ENCODE measurements at places on chromosomes 3 and 15.
A peak's percentile ranks its signal among the peaks of the same experiment; 100 is the strongest.

DNA sequence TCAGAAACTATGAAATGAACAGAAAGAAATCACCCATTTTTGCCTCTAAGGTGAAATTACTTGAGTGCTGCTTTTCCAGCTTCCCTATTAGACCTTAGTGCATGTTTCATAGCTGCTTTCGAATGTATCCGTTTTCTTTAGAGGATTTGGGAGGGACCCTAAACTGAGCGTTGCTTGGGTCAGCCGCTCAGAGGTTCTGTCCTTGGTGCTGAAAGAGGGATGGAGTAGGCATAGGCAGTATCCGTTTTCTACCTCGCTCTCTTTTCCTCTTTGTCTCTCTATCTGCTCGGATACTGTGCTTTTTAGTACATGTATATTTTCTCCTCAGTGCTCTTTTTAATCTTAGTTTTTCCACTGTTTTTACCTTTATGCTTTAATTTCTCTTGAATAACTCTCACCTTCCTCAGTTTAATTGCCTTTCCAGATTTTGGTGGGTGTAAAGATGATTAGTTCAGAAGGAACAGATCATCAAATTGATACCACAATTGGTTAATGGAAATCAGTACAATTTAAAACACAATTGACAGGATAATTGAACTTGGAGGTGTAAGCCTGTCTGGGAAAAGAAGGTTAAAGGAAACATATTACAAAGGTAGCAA is at the start of gene DRD3:
TSS of gene DRD3 (minus strand) at position 283 of the 599 bp plus-strand sequence. CDS start 7,060 bp downstream, outside the sequence.
- no peaks in the 10 kb centered on the region for H3K4me1 ChIP-seq
- no peak within 1 kb of the TSS for H3K4me3 ChIP-seq
- H3K27ac ChIP-seq, result no peak within 1 kb of the TSS

GRCh38 chr15:58185439-58185838 is 47.3 kb downstream of the AQP9 start:
- H3K27me3 ChIP-seq, result peaks cover 35% of the 10 kb centered on the region
- H3K4me3 ChIP-seq, result no peak overlapping the region
- no peaks in the 10 kb centered on the region for H3K4me1 ChIP-seq
- no peak overlapping the region for H3K27ac ChIP-seq

DNA sequence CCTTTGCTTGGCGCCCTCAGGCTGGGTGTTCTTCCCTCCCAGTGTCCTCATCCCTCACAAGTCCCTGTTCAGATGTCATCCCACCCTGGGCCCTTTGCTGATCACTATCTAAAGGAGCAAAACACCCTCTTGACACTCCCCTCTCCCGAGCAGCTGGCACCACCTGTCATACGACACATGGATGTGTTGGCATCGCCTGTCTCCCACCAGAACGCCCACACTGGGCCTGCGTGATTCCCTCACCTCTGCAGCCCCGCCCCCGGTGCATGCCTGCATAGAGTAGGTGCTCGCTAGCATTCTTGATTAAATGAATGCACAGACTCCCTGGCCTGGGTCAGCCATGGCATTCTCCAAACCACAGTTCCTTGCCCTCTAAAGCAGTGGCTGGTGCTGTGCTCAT is 75.8 kb downstream of the DNAJB8 start:
- H3K27ac ChIP-seq, result no peak overlapping the region
- ATAC-seq, result no peak
- no peak overlapping the region for H3K4me3 ChIP-seq
- H3K36me3 ChIP-seq, result no peaks in the 10 kb centered on the region

- peaks cover 4% of the 10 kb centered on the region for H3K27me3 ChIP-seq
- no peak overlapping the region for H3K4me3 ChIP-seq
- H3K36me3 ChIP-seq, result no peaks in the 10 kb centered on the region
- H3K27ac ChIP-seq, result no peak overlapping the region
- ATAC-seq, result no peak
These were observed 43.9 kb upstream of the CLRN1 start for GRCh38 chr3:151016478-151016795.

- no peak overlapping the region for H3K4me3 ChIP-seq
- no peak for ATAC-seq
- no peaks in the 10 kb centered on the region for H3K27me3 ChIP-seq
- no peaks in the 10 kb centered on the region for H3K4me1 ChIP-seq
- H3K36me3 ChIP-seq, result peaks cover 28% of the 10 kb centered on the region
These were observed 164.6 kb downstream of the DPH6 start for GRCh38 chr15:35381328-35381727.

DNA sequence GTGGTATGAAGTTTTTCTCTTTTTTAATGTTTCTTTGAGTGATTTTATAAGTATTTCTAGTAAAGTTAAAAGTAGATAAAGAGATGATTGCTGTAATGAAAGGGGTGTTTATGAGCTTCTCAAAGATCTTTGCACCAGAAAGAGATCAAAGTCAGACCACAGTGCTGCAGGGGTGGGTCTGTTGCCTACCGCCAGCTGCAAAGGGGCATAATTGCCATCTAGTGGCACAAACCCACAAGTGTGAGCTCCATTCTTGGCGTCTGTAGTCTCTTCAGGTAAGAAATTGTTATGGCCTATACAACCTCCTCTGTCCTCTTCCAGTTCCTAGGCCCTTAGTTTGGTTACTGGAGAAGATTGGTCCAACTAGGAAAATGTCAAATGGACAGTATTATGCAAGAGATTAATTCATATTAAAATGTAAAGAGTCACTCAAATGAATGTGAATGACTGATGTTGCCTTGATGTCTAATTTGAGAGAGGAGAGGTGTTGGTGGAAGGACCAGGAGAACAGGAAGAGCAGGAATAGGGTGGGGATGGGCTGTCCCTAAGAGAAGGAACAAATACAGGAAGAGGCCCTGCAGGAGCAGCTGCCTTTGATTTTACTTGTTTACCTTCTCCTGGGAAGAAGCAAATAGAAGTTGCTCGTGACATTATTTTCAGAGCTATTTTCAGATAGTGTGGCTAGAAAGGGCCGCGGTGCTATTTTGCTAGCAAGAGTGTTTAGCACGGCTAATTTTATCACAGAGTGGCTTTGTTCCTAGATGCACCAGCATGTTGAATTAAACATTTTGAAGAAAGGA is 53.0 kb upstream of the GSK3B start:
- peak overlapping the region; percentile 9 for H3K27ac ChIP-seq
- H3K27me3 ChIP-seq, result no peaks in the 10 kb centered on the region
- no peak overlapping the region for H3K4me3 ChIP-seq
- no peaks in the 10 kb centered on the region for H3K36me3 ChIP-seq

DNA sequence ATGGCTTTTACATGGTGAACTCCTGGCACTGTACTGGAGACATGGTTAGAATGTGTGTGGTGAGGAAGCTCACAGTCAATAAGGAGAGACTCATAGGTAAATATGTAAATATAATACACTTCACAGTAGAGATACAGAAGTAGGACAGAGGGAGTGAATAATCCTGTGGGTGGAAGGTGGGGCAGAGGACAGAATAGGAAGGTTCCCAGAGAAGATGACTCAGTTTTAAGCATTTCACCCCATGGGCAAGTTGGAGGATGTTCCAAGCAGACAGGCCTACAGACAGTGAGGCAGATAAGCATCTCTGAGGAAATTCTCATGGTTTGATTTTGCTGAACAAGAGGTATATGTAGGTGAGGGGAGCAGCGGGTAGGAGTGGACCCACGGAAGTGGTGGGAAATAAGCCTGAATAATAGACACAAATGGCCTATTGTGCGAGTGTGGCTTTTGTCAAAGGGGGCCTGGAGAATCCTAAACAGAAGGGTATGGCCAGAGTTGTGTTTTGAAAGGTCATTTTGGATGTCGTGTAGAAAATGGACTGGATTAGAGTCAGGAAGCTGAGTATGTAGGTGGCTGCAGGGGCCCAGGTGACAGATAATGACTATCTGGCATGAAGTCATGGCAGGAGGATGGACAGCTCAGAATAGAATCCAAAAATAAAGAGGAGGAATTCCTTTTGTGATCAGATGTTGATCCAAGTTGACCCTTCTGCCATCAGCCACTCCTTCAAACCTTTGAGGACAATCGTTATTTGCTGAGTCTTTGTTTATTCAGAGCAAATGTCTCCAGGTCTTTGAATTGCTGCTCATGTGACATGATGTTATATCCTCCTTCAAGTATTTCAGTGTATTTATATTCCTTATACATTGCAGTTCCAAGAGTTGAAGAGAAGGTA is 97.3 kb upstream of the THRB start:
- peak; percentile 12 for ATAC-seq
- no peaks in the 10 kb centered on the region for H3K27me3 ChIP-seq
- H3K4me1 ChIP-seq, result no peaks in the 10 kb centered on the region
- no peaks in the 10 kb centered on the region for H3K36me3 ChIP-seq
- no peak overlapping the region for H3K27ac ChIP-seq

- no peak for ATAC-seq
- H3K4me3 ChIP-seq, result no peak overlapping the region
- H3K27ac ChIP-seq, result no peak overlapping the region
- H3K36me3 ChIP-seq, result no peaks in the 10 kb centered on the region
These were observed 29.8 kb downstream of the IL1RAP start for GRCh38 chr3:190543671-190544070.

GRCh38 chr3:135967867-135968266 is 2.3 kb downstream of the PPP2R3A start:
- H3K4me1 ChIP-seq, result no peaks in the 10 kb centered on the region
- peaks cover 38% of the 10 kb centered on the region for H3K27me3 ChIP-seq
- no peak overlapping the region for H3K27ac ChIP-seq

GRCh38 chr3:71858503-71859122 is 73.7 kb upstream of the PROK2 start:
- H3K4me1 ChIP-seq, result peaks cover 6% of the 10 kb centered on the region
- H3K27ac ChIP-seq, result no peak overlapping the region
- ATAC-seq, result no peak

GRCh38 chr3:132630612-132631011 is 29.0 kb downstream of the ACAD11 start:
- H3K27ac ChIP-seq, result no peak overlapping the region
- H3K36me3 ChIP-seq, result peaks cover 55% of the 10 kb centered on the region
- ATAC-seq, result no peak
- H3K4me3 ChIP-seq, result no peak overlapping the region
- H3K4me1 ChIP-seq, result peaks cover 5% of the 10 kb centered on the region

DNA sequence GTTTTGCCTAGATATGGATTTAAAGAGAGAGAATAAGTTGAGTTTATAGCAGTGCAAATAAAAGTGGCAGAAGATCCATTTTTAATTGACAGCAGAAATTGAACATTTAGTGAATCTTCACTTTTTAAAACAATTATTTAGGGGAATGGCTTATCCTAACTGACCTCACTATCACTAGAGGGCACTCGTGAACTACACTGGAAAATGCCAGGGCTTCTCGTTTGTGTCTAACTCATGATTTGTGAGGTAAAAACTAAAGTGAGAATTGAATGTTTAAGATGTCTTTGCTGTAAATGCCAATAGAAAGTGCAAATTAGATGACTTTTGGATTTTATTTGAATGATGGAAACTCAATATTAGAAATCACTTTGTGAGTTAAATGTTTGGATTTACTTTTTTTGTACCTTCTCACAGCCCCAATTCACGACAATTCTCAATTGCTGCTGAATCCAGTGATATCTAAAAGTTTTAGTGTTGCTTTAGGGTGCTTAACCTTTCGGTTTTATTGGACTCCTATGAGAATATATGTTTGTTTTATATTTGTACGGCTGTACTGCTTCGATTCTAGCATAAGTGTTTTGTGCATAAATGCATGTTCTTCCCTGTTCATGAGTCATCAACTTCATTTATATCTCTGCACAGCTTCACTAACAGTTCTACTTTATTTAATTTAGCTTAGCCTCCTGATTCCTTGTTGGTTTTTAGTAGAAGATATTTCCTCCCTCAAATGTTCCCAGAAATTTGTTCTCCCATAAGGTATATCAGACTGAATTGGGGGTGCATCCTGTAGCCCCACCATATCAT is 462.1 kb downstream of the MFSD1 start:
- H3K4me1 ChIP-seq, result no peaks in the 10 kb centered on the region
- ATAC-seq, result no peak
- peaks cover 4% of the 10 kb centered on the region for H3K27me3 ChIP-seq
- no peak overlapping the region for H3K27ac ChIP-seq
- no peak overlapping the region for H3K4me3 ChIP-seq

DNA sequence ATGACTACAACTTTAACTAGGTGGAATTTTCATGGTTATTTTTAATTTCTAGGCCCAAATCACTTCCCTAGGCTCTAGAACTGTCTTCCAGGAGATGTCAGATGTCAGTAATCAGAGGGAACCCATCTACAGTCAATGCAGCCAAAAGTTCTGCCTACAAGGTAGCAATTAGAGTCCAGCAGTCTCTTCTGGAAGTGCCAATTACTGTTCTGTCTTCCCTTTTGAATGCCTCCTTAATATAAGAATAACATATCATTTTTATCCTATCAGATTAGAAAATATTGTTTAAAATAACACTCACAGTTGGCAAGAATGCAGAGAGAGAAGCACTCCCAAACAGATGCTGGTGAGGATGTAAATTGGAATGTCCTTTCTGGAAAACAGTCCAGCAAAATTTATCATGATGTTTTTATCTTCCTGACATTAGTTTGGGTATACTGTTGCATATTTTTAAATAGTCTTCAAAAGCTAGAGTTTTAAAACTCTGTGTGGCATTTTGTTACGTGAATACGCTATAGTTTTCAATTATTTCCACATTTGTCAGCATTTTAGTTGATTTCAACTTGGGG is 543.7 kb downstream of the FHIT start:
- H3K4me3 ChIP-seq, result no peak overlapping the region
- H3K27ac ChIP-seq, result no peak overlapping the region
- no peaks in the 10 kb centered on the region for H3K4me1 ChIP-seq

- no peak overlapping the region for H3K27ac ChIP-seq
- H3K4me1 ChIP-seq, result no peaks in the 10 kb centered on the region
- no peak overlapping the region for H3K4me3 ChIP-seq
- H3K27me3 ChIP-seq, result no peaks in the 10 kb centered on the region
- no peak for ATAC-seq
These were observed 380.2 kb downstream of the ULK4 start for GRCh38 chr3:41581700-41582099.

DNA sequence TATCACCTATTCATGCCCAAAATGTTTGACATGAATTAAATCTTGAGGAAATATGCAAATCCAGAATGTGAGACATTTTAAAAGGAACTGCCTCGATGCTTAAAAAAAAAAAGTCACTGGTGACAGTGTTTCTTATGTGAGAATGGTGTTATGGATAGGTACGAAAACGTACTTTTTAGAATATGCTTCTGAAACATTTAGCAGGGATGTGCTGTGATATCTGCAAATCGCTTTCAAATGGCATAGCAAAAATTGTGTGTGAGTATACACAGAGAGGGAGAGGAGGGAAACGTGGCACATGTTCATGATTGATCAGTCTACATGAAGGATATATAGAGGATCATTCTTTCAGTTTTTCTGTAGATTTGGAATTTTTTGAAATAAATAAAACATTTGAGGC is 16.0 kb downstream of the CCNB2 start:
- H3K4me3 ChIP-seq, result no peak overlapping the region
- no peaks in the 10 kb centered on the region for H3K27me3 ChIP-seq
- peaks cover 46% of the 10 kb centered on the region for H3K36me3 ChIP-seq
- no peaks in the 10 kb centered on the region for H3K4me1 ChIP-seq

GRCh38 chr3:72448858-72449257 is 399.4 kb downstream of the SHQ1 start:
- peaks cover 14% of the 10 kb centered on the region for H3K27me3 ChIP-seq
- H3K4me3 ChIP-seq, result no peak overlapping the region
- ATAC-seq, result no peak
- peaks cover 24% of the 10 kb centered on the region for H3K4me1 ChIP-seq

DNA sequence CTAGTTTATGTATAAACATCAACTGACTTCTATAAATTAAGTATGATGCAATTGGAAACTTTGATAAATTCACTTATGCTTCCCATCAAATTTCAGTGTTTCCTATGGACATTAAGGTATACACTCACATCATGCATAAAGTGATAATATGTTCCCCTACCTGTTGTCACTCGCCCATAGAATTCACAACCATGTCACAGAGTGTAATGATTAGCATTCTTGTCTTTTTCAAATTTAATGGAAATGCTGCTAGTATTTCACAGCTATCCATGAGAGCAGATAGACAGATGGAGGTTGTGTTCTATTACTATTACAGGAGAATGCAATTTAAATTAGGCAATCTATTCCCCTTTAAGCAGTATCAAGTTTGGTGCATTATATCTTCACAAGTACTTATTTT is 984 bp downstream of the PLSCR4 start:
- no peaks in the 10 kb centered on the region for H3K36me3 ChIP-seq
- H3K27me3 ChIP-seq, result peaks cover 36% of the 10 kb centered on the region
- H3K27ac ChIP-seq, result no peak overlapping the region
- ATAC-seq, result no peak
- H3K4me1 ChIP-seq, result no peaks in the 10 kb centered on the region
